Fibroblast of skin of right biceps (primary cell): ENCODE measurements at places on chromosomes 7 and 10.

- DNase-seq: peak; percentile 22
These were observed 41.8 kb upstream of the ABCB4 start for GRCh38 chr7:87517136-87517815.

GRCh38 chr7:90988996-90989765, 275.1 kb upstream of the FZD1 start:
- DNase-seq: no peak

- DNase-seq: peak; percentile 87
These were observed at the start of gene PLEKHA8 for GRCh38 chr7:30028216-30028748. Gene PLEKHA8 (plus strand): TSS chr7:30028412. CDS start chr7:30028763, 351 bp downstream.

- peak; percentile 43 for DNase-seq
These were observed 116.5 kb downstream of the ZNF438 start for GRCh38 chr10:30915146-30915545.

GRCh38 chr10:118873091-118873737, 118.4 kb upstream of the CACUL1 start:
- peak; percentile 7 for DNase-seq

- DNase-seq: no peak
These were observed 172.2 kb downstream of the HERPUD2 start for GRCh38 chr7:35522697-35523096.

DNA sequence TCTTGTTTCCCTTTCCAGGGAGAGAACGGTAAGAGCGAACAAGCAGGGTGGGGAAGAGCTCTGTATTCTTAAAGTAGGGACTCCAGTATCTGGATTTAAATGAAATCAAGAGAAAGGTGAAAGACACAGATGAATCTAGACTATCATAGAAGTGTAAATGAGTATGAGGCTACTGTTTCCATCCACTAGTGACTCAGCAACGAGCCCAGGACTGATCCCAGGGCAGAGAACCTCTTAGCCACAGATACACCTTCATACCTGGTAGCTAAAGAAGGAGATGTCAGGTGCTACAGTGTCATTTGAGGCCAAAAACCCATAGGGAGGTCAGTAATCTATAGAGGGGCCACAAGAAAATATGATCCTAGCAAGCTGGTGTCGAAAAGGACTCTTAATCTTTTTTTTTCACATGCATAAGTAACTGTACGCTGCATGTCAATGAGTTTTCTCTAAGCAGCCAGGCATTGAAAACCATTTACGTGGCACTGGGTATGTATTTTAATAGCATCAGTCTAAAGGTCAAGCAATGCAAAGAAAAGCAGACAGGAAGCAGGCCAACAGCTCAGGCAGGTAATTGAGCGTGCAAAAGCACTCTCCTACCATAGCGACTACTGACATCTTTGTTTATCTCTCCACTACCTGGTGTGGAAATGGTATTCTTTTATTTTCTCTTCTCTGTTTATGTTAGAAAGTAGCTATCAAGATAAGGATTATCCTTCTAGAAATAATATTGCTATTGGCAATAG, 91.5 kb upstream of the EGR2 start:
- DNase-seq: no peak

GRCh38 chr10:100984672-100985177, 2.6 kb downstream of the MRPL43 start:
- DNase-seq: no peak

DNA sequence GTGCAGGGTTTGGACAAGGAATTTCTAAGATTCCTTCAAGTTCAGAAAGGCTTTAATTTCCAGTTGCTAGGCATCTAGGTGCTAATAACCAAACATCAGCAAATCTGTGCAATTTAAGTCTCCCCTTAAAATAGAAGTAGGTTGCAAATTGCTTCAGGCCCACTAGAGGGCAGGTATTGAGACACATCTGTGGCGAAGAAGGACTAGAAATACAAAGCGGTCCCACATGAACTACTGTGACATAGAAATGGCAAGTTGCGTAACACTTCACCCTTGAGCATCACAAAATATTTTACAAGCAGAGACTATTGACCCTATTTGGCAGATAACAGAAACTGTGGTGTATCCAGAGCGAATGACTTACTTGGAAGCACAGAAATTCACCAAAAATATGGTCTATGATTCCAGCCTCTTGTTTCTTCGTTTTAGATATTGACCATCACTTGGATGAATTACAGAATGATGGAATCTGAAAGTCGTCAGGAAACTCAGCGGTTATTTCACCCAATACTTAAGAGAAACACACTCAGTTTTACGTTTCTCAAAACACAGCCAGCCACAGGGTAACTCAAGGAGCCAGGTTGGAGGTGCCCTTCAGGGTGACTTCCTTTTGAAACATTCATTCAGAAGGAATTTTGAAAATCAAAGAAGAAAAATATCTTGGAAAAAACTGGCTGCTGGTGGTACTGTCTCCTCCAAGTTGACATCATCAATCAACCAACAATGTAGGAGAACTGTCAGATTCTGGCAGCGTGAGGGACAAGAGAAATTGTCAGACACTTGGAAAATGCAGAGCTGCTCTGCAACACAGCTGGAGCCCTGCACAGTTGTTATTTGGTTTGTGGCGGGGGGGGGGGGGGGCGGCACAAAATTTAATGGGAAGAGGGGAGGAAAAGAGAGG, 256.3 kb upstream of the MINDY3 start:
- peak; percentile 20 for DNase-seq

DNA sequence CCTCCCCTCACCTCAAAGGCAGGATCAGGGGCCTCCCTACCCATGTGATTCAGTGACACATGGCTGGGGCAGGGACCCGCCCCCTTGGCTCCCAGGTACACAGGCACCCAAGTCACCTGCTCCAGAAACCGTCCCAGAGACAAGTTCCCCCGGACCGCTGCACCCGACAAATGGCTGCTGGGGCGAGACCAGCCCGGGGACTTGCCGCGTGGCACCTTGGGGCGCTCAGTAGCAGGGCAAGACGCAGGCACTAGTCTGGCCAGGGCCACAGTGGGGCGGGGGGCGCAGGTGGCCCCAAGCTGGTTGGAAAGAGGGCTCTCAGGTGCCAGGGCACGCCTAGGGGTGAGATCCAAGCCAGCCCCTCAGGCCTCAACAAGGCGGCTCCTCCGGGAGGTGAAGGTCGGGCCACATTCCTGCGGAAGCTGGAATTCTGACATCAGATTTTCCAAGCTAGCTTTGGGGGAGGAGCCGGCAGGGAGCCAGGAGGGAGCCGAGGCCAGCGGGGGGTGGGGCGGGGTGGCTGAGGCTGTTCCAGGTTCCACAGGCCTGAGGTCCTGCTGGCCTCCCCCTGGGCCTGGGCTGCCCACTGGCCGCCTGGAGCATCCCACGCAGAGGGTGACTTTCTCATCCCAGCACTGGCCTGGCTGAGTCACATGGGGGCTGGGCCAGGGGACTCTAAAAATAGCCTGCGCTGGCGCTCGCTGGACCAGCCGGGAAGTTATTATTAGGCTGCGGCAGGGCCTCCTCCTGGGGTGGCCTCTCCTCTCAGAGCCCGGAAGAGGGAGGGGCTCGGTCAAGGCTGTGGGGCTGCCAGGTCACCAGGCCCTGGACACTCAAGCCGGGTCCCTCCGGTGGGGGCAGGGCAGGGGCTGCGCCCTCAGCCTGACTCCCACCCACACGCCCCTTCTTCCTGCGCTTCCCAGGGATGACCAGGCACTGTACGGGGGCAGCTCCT, 20.5 kb upstream of the INPP5A start:
- DNase-seq: peak; percentile 95

DNA sequence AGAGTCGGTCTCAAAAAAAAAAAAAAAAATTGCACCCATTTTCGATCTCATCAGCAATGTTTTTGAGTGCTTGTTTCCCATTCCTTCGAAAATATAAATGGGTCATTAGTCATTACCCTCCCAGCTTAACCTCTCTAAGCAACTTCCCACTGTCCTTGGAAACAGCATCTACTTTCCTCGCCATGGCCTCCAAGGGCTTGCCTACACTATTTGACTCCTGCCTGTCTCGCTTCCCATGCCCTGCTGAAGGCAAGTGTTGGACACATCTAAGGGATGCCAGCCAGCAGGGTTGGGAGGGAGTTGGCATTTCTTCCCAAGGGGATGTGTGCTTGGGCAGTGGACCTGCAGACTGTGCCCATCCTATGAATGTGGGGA, 12.7 kb upstream of the RHBDD2 start:
- peak; percentile 7 for DNase-seq

DNA sequence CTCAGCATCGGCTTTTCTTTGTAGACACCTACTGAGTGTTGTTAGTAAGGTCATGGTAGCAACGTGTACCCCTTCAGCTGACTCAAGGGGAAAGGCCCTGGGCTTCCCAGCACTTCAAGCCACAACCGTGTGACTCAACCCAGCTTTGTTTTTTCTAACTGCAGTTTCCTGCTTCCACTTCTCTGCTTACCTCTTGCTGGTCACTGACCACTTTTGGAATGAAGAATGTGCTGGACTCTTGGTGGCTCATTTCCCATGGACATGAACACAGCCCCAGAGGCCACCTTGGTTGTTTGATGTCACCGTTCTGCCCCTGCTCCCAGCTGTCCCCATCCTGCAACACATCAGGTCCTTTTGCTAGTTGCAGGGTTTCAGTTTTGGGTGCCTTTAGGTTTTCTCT, 69.5 kb upstream of the ZNF438 start:
- DNase-seq: peak; percentile 87

DNA sequence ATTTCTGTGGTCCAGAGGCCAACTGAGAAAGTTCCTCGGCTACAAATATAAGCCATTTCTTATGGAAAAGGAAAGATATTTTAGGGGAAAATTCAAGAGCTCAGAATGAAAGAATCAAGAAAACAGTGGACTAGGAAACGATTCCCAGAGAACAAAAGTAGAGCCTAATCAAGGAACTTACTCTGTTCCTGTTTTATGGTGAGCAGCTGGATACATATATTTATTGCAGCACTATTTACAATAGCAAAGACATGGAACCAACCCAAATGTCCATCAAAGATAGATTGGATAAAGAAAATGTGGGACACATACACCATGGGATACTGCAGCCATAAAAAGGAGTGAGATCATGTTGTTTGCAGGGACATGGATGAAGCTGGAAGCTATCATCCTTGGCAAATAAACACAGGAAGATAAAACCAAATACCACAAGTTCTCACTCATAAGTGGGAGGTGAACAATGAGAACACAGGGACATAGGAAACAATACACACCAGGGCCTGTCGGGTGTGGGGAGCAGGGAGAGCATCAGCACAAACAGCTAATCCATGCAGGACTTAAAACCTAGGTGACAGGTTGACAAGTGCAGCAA, 298.7 kb downstream of the THSD7A start:
- DNase-seq: no peak

GRCh38 chr10:49365275-49365674, 30.6 kb downstream of the DRGX start:
- DNase-seq: no peak

DNA sequence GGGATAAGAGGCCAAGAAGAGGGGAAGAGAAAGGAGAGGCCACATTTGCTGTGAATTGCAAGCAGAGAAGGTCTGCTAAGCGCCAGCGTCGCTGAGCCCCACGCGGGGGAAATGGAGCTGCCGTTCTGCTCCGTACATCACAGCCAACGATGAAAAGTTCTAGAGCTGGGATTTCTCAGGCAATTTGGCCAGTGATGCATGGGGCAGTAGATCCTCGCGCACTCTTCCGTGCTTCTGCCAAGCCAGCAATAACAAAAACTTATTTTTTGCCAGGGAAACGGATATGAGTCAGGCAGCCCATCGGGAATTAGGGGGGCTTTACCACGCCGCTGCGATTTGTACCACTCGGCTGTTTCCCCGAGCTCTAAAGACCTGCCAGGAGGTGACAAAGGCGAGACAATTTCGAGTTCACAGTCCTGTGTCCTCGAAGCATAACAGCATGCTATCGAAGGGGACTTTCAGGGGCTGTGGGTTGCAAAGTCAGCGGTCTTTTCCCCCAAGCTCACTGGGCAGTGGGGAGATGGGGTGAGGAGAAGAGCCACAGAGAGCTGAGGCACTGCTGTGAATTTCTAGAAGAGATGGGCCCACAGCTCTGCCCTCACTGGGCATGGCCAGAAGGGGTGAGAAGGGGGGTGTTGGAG, 30.0 kb upstream of the SLF2 start:
- DNase-seq: peak; percentile 79

GRCh38 chr7:41889040-41889439, 186.2 kb upstream of the INHBA start:
- DNase-seq: no peak

GRCh38 chr7:112790586-112791003, 402 bp upstream of the TMEM168 start:
- no peak for DNase-seq

GRCh38 chr10:90319188-90319914, 538.5 kb downstream of the HTR7 start:
- DNase-seq: peak; percentile 88

GRCh38 chr7:148791546-148791945, 92.5 kb downstream of the EZH2 start:
- DNase-seq: no peak

- no peak for DNase-seq
These were observed 214.5 kb upstream of the CNTNAP2 start for GRCh38 chr7:145902123-145902522.

GRCh38 chr7:92769394-92769699, 67.0 kb downstream of the CDK6 start:
- DNase-seq: peak; percentile 55

- DNase-seq: no peak
These were observed 587.0 kb downstream of the SDK1 start for GRCh38 chr7:3888096-3888495.

DNA sequence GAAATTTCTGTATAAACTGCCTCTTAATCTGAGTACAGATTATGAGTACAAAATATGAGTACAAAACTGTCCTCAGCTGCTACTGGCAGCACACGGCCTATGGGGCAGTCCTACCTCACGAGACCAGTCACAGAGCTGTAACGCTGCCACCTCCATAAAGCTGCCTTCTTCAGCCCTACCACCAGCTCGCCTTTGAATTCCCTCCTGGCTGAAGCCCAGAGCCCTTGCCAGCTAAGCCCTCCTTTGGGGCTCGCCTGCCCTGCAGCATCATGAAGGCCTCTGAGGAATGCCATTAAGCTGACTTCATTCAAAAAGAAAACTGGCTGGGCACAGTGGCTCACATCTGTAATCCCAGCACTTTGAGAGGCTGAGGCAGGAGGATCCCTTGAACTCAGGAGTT, 180.0 kb upstream of the SH2B2 start:
- DNase-seq: no peak

- DNase-seq: peak; percentile 51
These were observed 72.0 kb downstream of the DGKI start for GRCh38 chr7:137774793-137775201.

DNA sequence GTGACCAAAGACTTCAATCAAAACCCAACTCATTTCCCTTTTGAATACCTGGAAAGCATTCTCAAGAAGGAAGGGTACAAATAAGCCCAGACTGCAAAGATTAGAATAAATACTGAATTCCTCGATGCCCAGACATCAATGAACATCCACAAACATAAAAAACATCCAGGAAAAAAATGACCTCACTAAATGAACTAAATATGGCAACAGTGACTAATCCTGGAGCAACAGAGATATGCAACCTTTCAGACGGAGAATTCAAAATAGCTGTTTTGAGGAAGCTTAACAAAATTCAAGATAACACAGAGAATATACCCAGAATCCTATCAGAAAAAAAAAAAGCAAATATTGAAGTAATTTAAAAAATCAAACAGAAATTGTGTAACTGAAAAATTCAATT, 43.2 kb downstream of the PCLO start:
- no peak for DNase-seq

- no peak for DNase-seq
These were observed 479.8 kb downstream of the PTPRN2 start for GRCh38 chr7:158107806-158108205.

GRCh38 chr10:92690211-92690914, 608 bp downstream of the HHEX start:
- peak; percentile 30 for DNase-seq

GRCh38 chr7:130135208-130136205, 65.2 kb downstream of the KLHDC10 start:
- peak; percentile 37 for DNase-seq
